ENCODE measurements at places on chromosomes 6 and 20. TPM values are rescaled to one million over a fixed set of nuclear protein-coding genes. Genes with fewer than 3 reads are reported as not detected.

DNA sequence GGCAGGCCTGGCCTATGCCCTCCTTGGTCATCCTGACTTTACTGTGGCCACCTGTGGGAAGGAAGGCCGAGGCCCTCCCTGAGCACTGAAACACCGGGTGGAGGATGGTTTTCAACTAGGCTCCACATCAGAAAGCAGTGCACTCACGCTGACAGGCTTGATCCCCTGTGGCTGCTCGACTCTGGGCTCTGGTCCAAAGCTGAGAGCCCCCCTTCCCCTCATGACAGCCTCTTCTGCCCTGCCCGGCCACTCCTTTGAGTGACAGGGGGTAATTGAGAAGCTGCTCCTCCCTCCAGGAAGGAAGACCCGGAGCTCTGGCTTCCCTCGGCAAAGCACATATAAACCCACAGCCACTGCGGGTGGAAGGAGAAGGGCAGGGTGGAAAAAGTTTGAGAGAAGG, 43.6 kb downstream of the MUC22 start:
- DNase-seq = no peak

- DNase-seq = no peak
Observed at GRCh38 chr6:128062882-128063603, 162.2 kb upstream of the THEMIS start.

DNA sequence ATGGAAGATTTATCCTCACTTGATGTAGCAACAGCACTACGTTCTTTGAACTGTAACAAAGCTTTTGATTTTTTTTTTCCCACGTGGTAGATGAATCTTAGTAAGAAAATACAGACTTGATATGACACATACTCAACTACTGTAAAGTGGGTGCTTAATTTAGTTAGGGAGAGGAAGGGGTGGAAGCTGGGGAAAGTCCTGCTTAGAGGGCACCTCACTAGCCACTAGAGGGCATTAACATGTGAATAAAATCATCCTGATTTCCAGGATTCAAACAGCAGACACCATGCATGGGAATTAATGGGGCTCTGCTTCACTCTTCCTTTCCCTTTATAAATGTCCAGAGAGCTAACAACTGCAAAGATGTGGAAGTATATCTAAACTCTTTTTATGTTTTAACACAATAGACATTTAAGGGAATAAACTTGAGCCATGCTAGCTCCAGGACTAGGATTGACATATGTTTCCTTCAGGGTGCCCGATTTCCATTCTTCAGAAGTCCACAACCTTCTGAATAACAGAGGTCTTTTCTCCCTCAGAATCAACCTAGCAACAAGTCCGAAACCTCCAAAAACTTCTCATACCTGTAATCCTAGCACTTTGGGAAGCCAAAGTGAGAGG, 250.1 kb downstream of the ATXN1 start:
- peak; percentile 34 for DNase-seq

- DNase-seq = peak; percentile 24
Observed at GRCh38 chr6:89818977-89819335, 638 bp downstream of the MDN1 start.

DNA sequence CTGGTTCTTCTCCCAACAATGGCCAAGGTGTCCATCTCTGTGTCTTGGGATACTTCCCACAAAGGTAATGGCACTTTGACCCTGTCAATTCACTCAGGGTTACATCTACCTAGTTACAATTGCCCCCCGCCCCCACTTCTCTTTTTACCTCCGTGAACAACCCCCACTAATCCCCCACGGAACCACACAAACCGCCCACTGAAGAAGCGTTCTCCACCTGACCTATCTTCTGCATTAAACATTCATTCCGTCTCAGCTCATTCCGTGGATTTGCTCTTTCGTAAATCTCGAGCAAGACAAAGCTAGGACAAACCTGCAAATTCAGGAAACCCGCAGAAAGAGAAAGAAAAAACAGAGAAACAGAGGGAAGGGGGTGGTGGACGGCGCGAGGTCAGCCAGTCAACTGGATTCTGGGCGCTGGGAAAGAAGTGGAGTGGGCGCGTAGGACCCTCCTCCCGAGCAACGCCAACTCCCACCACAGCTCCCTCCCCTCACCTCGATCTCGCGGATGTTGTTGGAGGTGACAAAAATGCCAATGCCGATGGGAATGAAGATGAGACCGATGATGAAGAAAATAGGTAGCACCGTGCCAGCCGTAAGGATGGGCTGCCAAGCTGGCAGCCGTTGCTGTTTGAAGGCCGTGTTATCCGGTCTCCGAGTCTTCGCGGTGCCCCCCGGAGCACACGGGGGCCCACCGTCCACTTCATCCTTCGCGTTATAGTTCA, 523 bp downstream of the TMEM30A start:
- no peak for DNase-seq

DNA sequence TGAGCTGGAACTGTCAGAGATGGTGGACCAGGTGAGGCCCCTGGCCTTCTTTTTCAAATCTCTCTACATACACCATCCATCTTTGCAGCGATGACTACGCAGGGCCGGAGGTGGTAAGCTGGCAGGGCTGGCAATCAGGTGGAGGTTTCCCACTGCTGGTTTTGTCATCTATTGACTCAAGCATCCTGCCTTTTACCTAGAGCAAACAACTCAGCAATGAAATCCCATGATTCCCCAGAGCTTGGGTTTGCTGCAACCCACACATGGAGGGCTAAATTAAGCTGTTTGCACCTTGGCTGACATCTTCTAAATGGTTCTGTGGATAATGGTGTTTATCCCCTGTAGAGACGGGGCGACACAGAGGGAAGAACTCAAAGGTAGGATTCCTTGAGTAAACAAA, 170.2 kb downstream of the SCP2D1 start:
- peak; percentile 73 for DNase-seq

GRCh38 chr6:132663661-132664060, 4.7 kb upstream of the TAAR1 start:
- DNase-seq = no peak

GRCh38 chr20:64036346-64037198, 590 bp downstream of the C20orf204 start:
- DNase-seq = no peak

DNA sequence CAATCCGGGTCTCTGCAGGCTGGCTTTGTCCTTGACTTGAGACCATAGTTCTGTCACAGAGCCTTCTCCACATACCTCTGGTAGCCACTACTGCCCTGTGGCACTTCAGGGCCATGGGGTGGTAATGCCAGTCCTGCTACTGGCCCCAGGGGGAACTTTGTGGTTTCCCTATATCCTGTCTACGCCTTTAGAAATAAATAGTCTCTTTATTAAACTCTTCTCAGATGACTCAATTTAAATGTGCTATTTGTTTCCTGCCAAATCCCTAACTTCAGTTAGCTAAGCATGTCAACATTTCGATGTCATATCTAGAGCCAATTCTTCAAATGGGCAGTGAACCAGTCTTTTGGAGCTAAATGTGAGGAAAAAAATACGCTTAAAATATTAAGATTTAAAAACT, 60.1 kb downstream of the SEL1L2 start:
- DNase-seq = no peak

- DNase-seq = no peak
Observed at GRCh38 chr6:114520976-114521375, 178.2 kb upstream of the HS3ST5 start.

GRCh38 chr6:111124406-111124805, 37.1 kb downstream of the SLC16A10 start:
- DNase-seq = peak; percentile 30

DNA sequence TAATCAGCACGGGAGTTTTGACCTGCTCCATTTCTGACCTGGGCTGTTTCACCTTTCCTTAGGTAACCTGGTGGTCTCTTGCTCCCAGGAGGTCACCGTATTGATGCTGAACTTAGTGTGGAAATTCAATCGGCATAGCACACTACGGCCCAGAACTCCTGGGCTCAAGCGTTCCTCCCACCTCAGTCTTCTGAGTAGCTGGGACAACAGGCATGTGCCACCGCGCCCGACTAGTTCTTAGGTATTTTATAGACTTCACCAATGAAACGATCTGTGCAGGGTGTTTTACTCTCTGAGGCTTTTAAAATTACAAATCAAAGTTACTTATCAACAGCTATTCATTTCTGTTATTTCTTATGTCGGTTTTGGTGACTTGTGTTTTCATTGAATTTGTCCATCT, 42.1 kb downstream of the ATG5 start:
- no peak for DNase-seq

GRCh38 chr6:150143516-150144293, 861 bp downstream of the PPP1R14C start:
- DNase-seq = no peak

DNA sequence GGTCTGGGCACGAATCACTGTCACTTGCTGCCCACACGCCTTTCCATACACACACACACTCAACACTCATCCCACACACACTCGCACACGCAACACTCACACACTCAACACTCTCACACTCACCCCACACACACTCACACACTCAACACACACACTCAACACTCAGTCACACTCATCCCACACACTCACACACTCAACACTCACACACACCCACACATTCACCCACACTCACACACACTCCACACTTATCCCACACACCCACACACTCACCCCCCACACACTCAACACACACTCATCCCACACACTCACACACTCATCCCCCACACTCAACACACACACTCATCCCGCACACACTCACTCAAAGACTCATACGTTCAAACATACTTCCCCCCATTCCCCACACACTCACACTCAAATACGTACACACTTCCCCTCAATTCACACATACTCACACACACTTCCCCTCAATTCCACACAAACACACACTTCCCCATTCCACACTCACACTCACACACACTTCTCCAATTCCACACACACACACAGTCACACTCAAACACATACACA, 9.0 kb upstream of the HRH3 start:
- no peak for DNase-seq

The SNAI1 gene
- 0.78 TPM for total RNA-seq

The ID1 gene
- 169 TPM for total RNA-seq

The LTB gene
- total RNA-seq = not detected

The PPP1R14C gene
- total RNA-seq = 0.26 TPM
